ENCODE measurements at places on chromosomes 13 and 19. TPM values are rescaled to one million over a fixed set of nuclear protein-coding genes. Genes with fewer than 3 reads are reported as not detected.

GRCh38 chr19:20472854-20473253 is 92.7 kb downstream of the ZNF737 start:
- no peak for DNase-seq

GRCh38 chr19:50427997-50428425 is 4.7 kb upstream of the MYBPC2 start:
- peak; percentile 42 for DNase-seq

DNA sequence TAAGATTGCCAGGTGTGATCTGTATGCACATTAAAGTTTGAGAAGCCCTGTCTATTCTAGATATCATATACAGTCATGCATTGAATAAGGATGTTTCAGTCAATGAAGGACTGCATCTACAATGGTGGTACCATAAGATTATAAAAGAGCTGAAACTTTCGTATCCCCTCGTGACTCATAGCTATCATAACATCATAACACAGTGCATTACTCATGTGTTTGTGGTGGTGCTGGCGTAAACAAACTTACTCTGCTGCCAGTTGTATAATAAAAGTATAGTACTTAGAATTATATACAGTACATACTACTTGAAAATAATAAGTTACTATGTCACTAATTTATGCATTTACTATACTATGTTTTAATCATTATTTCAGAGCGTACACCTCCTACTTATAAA is 489.3 kb downstream of the GPC6 start:
- DNase-seq = no peak

SSC5D gene
- 1.6 TPM for total RNA-seq

PSG1 gene
- not detected for total RNA-seq

- no peak for DNase-seq
These were observed 1.1 kb downstream of the ZNF570 start for GRCh38 chr19:37470216-37470615.

DNA sequence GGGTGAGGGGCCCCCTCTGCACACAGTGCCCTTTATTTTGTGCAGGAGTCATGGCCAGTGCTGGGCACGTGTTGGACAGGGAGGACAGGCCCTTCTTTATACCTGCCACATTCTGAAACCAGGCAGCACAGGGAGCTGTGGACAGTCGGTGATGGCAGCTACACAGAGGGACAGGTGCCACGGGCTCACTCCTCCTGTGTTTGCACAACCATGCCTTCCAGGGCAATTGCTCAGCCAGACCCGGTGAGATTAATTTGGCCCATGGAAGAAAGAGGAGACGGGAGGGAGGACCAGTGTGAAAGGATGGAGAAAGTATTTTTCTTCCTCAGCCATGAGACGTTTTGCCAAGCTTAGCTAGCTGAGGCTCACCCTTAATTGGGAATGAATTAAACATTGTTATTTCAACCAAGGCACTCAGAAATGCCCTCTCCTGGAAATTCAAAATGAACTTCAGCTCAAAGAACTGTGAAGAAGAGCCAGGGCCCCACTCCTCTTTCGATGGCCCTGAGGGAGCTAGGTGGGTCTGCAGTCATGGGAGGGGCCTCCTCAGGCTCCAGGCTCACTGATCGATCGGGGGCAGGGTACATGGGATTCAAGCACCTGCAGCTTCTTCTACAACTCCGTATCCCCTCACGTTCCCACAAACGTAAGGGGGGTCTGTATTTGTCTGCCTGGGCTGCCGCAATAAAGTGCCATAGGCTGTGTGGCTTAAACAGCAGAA is 41.2 kb downstream of the SHISA2 start:
- no peak for DNase-seq

COMP gene
- total RNA-seq = 0.24 TPM

GRCh38 chr19:42291435-42291810 is 10.5 kb upstream of the PRR19 start:
- DNase-seq = no peak

CEACAM21 gene
- not detected for total RNA-seq

- DNase-seq = no peak
These were observed 22.9 kb upstream of the POMP start for GRCh38 chr13:28636069-28636468.

DNA sequence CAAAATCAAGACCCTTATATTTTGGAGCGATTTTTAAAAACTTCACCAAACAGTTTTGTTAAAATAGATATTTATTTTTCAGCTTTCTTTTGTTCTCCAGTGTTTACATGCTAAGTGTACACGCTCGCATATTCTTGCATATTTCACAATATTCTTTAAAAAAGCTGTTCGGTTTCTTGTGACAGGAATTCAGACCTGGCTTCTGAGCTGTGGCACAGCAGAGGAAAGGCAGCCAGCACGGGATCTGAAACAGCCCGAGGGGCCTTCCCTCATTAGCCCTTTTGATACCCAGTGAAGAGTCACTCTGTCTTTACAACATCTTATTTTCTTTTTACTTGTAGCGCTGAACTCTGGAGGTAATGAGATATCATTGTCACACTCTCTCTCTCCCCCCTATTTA is 234.0 kb downstream of the B3GLCT start:
- no peak for DNase-seq

- no peak for DNase-seq
These were observed 12.1 kb downstream of the LMTK3 start for GRCh38 chr19:48499316-48500090.

OBI1 gene
- total RNA-seq = 22.3 TPM

NMRK2 gene
- 1.4 TPM for total RNA-seq

DNA sequence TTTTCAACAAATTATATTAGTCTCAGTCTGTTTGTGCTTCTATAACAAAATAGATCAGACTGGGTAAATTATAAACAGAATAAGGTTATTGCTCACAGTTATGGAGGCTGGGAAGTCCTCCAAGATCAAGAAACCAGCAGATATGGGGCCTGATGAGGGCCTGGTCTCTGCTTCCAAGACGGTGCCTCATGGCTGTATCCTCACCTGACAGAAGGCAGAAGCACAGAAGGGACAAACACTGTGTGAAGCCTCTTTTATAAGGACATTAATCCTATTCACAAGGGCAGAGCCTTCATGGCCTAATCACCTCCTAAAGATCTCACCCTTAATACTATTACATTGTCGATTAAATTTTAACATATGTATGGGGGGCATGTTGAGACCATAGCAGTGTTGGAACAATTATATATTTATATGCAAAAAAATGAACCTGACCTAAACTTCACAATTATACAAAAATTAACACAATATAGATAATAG is 12.7 kb downstream of the F10 start:
- no peak for DNase-seq

DNA sequence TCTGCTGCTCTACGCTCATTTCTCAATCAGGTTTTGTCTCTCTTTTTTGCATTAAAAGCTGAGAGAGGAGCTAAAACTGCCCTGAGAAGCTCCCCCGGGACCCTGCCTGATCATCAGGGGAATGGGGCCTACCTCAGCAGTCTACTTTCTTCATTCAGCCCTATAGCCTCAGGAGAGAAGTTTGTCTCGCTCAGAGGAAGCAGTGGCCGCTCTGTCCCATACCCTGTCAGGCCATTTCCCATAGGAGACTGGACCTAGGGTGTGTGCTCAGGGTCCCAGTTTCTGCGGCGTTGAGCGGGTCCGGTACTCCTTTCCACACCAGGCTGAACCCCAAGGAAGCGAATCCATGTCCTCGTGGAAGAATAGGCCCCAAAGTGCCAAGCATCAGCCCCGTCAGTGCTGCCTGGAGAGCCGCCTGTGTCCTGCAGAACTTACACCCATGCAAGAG is 21.7 kb downstream of the UBE2L5 start:
- no peak for DNase-seq

FAM98C gene
- 14.7 TPM for total RNA-seq

- no peak for DNase-seq
These were observed 42.7 kb downstream of the ING1 start for GRCh38 chr13:110756219-110756631.

- peak; percentile 60 for DNase-seq
These were observed at the start of gene LHFPL6 for GRCh38 chr13:39602614-39603366. LHFPL6 (minus strand) TSS chr13:39603193.

- DNase-seq = no peak
These were observed 2.5 kb upstream of the BCAT2 start for GRCh38 chr19:48813123-48813913.

GRCh38 chr13:113901642-113902041 is 37.8 kb upstream of the GAS6 start:
- no peak for DNase-seq

- no peak for DNase-seq
These were observed 39.2 kb upstream of the CYP2A7 start for GRCh38 chr19:40921005-40921897.

DNA sequence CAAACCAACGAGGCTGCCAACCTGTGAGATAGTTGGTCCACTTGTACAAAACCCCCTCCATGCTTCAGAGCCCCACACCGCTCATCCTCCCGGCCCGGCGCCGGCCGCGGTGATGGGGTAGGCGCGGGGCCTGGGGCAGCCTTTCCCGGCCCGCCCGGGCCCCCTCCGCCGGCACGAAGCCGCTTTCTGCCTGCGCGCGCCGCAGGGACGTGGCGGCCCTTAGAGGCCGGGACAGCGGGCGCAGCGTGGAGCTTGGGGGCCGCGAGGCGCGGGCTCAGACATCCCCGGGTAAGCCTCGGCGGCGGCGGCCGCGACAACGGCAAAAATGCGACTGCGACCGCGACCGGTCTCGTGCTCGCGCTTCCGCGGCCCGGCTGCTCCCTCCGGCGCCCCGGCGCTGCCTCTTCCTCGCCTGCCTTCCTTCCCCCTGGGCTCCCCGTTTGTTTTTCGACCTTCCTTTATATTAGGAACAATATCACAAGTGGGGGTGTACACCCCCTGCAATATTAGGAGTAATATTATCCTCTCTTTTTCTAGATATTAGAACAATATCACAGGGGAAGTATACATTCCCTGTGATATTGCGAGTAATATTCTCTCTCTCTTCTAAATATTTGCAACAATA is 53.9 kb upstream of the CEACAM21 start:
- no peak for DNase-seq

DNA sequence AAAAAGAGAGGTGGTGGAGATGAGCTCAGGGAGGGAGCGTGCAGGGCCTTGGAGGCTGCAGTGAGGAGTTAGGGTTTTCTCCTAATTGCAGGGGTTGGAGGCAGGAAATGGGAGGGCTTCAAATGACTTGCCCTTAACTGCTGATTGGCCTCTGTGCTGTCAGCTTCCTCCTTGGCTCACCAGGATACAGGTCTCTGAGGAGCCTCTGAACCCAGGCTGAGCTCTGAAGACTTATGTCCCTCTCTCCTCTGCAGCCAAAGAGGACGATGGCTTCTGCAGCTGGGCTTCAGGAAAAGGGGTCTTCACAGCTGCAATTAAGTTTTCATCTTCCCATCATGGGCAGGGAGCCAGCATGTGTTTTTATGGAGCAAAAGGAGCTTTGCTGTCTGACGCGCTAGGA is 6.7 kb upstream of the RANBP3 start:
- no peak for DNase-seq

GRCh38 chr13:99353836-99354235 is 46.6 kb upstream of the GPR183 start:
- DNase-seq = no peak

DNA sequence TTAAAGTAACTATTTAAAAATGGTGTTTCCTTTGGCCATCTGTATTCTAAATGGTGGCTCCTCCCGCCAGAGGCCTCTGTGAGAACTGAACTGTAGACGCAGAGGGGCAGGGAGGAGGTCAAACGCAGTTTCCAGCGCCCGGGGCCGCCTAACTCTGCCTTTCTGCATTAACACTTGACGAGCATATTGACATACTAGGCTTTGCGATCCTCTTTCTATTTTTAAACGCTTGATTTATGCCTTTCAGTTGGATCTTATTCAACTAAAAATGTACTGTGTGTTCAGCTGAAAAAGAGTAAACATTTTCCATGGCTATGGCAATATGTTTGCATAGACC is 74.7 kb downstream of the SPACA7 start:
- no peak for DNase-seq

DNA sequence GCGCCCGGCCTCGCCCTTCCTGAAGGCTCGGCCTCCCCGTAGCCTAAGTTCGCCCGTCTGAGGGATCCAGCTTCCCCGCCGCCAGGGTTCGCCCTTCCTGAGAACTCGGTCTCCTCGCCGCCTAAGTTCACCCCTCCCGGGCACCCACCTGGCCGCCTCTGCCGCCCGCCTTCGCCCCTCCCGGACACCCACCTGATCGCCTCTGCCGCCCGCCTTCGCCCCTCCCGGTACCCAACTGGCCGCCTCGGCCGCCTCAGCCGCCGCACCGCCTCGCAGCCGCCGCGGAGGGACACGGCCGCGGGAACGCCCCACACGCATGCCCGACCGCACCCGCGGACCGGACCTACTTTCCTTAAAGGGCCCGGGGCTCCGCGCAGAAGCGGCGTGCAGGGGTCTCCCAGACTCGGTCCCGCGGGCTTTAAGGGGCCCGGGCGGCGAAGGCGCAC is at the start of gene MOB3A:
MOB3A (minus strand) TSS at position 293 of the 446 bp plus-strand sequence. CDS start 17,766 bp downstream, outside the sequence.
- DNase-seq = no peak

SULT2A1 gene
- total RNA-seq = not detected

DNA sequence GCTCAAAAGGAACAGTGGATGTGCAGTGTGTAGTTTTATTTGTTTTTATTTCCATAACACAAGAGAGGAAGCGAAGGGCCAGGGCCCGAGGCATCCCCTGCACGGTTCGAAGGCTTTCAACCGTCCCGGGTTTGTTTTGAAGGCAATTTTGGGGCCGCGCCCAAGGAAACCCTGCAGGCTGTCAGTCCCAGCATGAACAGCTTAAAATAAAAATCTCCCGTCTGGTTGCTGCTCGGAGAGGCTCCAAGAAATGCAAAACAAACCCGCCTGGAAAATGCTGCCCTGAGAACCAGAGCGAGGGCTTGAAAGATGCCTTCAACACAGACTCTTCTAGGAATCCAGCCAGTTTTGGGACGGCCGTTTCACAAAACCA is 16.0 kb downstream of the LSM4 start:
- no peak for DNase-seq

GRCh38 chr19:12783291-12783848 is 7.9 kb upstream of the JUNB start:
- no peak for DNase-seq

DNA sequence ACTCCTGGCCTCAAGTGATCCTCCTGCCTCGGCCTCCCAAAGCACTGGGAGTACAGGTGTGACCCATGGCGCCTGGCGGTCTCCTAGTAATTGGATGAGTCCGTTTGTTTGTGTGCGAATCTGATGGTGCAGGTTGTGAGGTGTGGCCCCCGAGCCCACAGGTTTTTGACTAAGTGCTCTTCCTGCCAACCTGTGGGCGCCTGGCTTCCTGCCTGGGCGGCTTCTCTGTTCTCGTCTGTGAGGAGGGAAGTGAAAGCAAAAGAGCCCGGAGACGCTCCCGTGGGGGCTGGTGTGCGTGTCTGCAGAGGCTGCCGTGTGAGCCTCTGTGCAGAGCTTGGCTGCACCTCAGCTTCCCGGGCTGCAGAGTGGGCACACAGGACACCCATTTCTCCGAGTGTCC is 10.0 kb downstream of the ARHGAP45 start:
- no peak for DNase-seq

GRCh38 chr13:52868190-52868589 is 19.8 kb upstream of the PCDH8 start:
- DNase-seq = no peak

- DNase-seq = no peak
These were observed 472.2 kb downstream of the LIG4 start for GRCh38 chr13:107743100-107743499.

DNA sequence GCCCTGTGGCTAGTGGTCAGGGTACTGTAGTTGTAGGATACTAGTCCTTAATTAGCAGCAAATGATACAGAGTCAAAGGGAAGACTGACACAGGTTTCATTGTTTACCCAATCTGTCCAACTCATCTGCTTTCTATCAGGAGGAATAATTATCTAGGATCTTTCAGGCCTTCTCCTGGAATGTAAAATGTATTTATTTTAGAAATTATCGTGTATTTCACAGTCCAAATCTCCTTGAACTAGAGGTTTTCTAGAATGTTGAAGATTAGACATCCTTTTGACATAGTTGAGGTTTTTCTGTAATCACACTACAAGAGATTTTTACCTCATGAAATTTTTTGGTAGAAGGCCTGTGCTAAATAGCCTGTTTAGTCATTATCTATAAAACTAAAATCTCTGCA is 1694.8 kb upstream of the PCDH20 start:
- DNase-seq = no peak

SULT2B1 gene
- not detected for total RNA-seq

LILRB4 gene
- not detected for total RNA-seq
